ENCODE measurements at places on chromosomes 5 and 9. TPM values are rescaled to one million over a fixed set of nuclear protein-coding genes. Genes with fewer than 3 reads are reported as not detected.

Gene NIM1K
- 2.5 TPM for total RNA-seq

Gene WDR38
- not detected for total RNA-seq

Gene NUTM2F
- total RNA-seq = not detected

GRCh38 chr9:89046832-89047231 is 55.6 kb downstream of the S1PR3 start:
- no peak for DNase-seq

GRCh38 chr9:27564670-27565069 is 8.6 kb downstream of the C9orf72 start:
- no peak for DNase-seq

DNA sequence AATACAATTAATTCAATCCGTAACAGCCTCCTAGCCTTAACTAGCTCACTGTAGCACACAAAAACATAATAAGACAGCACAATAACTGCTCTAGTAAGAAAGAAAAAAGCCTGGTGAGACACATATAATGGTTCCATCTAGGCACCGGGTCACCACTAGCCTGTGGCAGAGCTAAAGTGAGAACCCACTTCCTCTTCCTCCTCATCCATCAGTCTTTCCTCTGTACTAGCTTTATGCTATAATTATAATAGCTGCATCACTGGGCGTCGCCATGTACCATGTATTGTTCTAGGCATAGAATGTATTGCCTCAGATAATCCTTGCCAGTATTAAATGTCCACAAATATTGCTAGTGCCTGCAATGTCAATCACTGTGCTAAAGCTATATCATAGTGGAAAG is 23.1 kb downstream of the ADRB2 start:
- no peak for DNase-seq

GRCh38 chr9:132989414-132989996 is 11.0 kb downstream of the GFI1B start:
- no peak for DNase-seq

- DNase-seq = peak; percentile 26
These were observed 4.8 kb upstream of the TTC23L start for GRCh38 chr5:34833976-34834793.

DNA sequence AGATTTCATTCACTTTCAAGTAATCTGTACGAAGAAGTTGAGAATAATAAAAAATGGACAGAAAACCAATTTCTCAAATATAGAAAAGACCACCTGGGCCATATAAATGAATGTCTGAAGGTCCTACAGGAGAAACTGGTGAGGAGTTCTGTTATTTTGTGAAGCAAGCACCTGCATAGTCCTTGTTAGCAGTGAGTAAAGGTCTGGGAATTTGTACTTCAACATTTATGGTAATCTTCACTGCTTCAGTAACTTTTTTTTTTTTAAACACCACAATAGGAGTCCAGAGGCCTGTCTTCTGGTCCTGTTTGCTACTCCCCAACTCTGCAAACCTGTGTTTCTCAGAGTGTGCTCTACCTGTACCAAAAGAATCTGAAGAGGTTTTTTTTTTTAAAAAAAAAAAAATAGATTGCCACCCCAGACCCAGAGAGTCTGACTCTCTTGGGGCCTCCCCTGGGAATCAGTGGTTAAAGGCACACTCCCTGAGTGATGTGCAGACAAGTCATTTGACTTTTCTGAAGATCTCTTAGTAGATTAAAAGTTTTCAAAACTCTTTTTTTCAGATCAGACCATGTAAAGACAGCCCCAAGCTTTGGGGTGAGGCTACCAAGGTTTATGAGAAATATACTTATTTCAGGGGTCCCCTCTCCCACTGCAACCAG is 55.5 kb downstream of the FAM81B start:
- no peak for DNase-seq

DNA sequence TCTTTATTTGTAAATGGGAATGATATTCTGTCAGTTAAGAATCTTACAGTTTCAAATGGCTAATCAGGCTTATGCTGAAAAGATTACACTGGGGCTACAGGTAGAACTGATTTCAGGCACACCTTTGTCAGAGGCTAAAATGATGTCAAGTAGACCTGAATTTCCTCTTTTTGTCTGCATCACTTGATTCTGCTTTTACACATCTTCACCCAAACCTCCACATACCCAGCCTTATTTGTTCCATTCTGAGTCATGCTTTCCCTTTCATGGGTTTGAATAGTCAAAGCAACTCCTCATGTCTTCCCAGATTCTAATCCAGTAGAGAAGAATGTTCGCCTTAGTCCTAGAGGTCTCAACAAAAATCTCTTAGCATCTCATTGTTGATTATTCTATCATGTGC is 156.4 kb downstream of the CWC27 start:
- DNase-seq = no peak

- no peak for DNase-seq
These were observed 335.8 kb downstream of the IRX2 start for GRCh38 chr5:2415678-2416077.

DNA sequence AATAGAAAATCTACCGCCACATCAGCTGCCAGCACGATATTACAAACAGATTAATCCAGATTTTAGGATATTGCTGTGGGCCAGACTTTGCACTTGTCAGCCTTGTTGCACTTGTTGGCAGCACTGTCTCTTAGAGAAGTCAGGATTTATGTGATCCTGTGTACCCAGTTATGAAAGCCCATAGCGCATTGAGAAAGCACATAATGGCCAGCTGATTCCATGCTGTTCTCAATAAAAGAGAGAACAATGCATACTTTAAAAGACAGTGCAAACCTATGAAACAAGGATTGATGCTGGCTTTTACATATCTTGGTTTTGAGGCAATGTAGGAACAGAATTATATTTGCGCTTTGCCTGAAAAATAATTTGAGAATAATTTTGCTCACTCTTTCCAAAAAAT is 140.8 kb downstream of the CEP120 start:
- no peak for DNase-seq

DNA sequence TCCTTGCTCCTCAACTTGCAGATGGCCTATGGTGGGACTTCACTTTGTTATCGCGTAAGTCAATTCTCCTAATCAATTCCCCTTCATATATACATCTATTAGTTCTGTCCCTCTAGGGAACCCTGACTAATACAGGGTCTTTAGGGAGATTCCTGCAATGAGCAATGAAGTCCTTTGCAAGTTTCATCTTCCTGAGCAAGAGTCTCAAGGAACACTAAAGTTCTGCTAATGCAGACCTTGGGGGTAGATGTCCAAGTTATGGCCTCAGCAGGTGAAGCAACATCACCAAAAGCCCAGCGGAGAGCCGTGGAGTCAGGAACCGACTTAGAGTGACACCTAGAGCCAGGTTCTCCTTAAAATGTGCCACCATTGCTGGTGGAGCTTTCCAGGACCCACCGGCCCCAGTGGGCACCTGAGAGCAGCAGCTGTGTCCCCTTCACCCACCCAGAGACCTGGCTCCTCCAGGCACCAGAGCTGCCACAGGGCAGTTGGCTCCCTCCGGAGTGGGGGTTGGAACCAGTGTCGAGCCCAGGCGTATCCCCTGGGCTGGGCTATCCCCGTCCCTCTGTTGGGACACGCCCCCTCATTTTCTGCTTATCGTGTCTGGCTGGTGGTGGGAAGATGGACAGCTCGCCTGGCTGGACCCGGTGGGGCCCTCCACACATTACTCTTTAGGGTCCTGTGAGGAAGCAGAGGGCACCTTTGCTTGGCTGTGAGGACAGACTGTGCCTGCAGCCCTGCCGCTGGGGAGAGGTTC is 10.9 kb upstream of the FCN1 start:
- no peak for DNase-seq

All from lower leg skin (tissue), 4 donors.